Activated CD8-positive, alpha-beta memory T cell treated with anti-CD3 and anti-CD28 coated beads, Interleukin-2, amount 10 ng/mL, durations not matched to agents 7 days and 5 days (primary cell): ENCODE measurements at places on chromosomes 2 and 18. TPM values are rescaled to one million over a fixed set of nuclear protein-coding genes. Genes with fewer than 3 reads are reported as not detected.

Gene TCF7L1
- total RNA-seq, result not detected

Gene SIX2
- total RNA-seq, result not detected

- no peaks in the 10 kb centered on the region for H3K27me3 ChIP-seq
- peak overlapping the region; percentile 80 for H3K4me3 ChIP-seq
- H3K27ac ChIP-seq, result peak overlapping the region; percentile 86
- peaks cover 52% of the 10 kb centered on the region for H3K36me3 ChIP-seq
- DNase-seq, result no peak
These were observed 70.7 kb downstream of the CDC42EP3 start for GRCh38 chr2:37600735-37601134.

DNA sequence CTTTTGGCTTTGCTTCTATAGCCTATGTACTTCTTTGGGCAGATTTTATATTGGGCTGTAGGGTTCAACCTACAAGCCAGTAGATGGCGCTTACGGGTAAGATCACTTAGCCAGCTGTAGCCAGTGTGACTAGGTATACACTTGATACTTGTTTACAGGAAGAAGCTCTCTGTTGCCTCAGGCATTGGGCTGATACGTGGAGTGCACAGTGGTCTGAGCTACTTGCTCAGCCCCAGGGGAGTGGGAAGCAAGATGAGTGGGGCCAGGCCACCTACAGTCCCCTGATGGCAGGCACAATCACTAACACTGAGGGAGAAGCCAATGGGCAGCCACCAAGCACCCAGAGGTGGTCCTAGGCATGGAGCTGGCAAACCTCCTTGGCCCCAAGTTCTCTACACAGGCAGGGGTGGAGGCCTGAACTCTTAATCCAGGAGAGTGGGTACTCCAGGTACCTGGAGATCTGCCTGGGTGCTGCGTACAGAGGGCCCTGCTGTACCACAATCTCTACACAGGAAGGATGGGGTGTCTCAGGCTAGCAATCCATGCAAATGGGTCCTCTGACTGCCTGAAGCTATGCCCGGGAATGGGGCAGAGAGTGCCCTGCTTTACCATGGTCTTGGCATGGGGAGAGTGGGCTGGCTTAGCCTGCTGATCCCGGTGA lies 122.2 kb downstream of the NCOA1 start:
- H3K4me1 ChIP-seq, result peaks cover 13% of the 10 kb centered on the region
- peak overlapping the region; percentile 85 for H3K27ac ChIP-seq
- H3K36me3 ChIP-seq, result peaks cover 9% of the 10 kb centered on the region
- H3K27me3 ChIP-seq, result no peaks in the 10 kb centered on the region

DNA sequence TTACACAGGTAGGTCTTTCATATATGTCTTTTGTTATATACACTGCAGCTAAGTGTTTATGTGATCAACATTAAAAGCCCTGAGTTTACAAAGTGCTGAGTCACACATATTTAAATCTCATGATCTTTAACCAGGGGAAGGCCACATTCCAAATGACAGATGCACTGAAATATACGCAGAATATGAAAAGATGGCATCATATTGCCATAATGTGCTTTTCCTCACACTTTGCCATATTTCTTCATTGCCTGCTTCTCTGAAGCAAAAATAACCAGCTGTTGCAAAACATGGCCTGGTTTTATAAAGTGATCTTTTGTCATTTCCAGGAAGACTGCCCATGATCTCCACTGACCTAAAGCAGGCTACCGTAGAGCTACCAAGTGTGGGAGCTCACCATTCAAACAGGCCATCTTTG lies 93.5 kb upstream of the MAPRE2 start:
- no peaks in the 10 kb centered on the region for H3K4me1 ChIP-seq
- DNase-seq, result no peak
- H3K36me3 ChIP-seq, result no peaks in the 10 kb centered on the region
- H3K4me3 ChIP-seq, result no peak overlapping the region

Gene SPC25
- total RNA-seq, result 40.1 TPM

Gene COLEC11
- 0.32 TPM for total RNA-seq

DNA sequence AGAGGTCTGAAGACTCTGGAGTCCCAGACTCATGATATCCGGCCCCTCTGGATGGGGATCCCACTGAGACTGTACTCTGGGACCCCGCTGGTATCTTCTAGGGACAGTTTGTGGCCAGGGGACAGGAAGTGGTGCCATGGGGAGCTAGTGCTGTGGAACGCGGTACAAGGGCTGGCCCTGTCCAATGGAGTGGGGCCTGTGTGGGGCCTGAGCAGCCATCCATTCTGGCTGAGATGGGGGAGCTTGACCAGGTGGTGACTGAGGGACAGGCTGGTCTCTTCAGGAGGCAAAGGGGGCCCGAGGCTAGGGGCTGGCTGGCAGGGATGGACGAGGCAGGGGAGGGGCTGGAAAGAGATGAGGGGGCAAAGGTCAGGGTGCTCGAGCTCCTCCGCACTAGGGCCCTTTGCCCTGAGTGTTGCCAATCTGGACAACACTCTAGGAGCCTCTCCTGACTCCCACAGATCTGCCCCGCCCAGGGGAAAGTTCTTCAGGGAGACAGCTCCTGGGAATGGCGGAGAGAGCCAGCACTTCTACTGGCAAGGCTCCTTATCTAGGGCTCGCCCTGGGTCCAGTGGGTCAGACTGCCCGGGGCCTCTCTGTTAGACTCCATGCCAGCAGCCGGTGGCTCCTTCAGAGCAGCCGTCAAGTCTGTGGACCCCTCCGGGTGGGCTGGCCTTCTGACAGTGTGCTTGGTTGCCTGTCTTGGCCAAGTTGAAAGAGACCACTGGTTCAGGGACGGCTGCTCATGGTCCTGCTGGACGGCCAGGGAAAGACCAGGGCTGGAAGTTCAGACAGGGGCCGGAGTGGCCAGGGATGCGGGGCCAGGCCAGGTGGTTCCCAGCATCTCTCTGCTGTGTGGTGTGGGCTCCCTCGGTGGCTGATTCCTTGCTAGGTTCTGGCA lies 12.3 kb downstream of the MALL start:
- H3K36me3 ChIP-seq, result no peaks in the 10 kb centered on the region
- DNase-seq, result no peak
- H3K4me1 ChIP-seq, result peaks cover 5% of the 10 kb centered on the region
- no peak overlapping the region for H3K4me3 ChIP-seq
- H3K27me3 ChIP-seq, result peaks cover 23% of the 10 kb centered on the region

- peaks cover 19% of the 10 kb centered on the region for H3K27me3 ChIP-seq
- DNase-seq, result no peak
These were observed 13.2 kb upstream of the DES start for GRCh38 chr2:219404954-219405353.

Gene RFX8
- 2.3 TPM for total RNA-seq

DNA sequence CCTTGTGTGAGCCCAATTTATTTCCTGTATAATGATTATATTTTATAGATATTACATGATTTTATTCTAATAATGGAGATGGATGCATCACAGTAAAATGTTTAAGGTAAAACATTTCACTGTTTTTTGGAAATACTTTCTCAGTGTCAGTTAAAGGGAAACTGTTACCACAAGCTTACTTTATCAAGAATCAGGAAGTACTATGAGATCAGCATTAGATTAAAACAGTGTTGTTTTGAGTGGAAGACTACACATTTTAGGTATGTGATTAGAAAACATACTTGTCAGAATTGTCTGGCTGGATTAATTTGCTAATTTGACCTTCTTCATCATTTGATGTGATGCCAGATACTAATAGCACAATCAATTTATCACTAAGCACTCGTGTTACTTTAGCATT lies at the start of gene HRH4:
Gene HRH4 (plus strand): TSS at position 250 of the 400 bp plus-strand sequence. CDS start 92 bp downstream, at position 342.
- H3K27me3 ChIP-seq, result no peaks in the 10 kb centered on the region
- no peak within 1 kb of the TSS for H3K27ac ChIP-seq

DNA sequence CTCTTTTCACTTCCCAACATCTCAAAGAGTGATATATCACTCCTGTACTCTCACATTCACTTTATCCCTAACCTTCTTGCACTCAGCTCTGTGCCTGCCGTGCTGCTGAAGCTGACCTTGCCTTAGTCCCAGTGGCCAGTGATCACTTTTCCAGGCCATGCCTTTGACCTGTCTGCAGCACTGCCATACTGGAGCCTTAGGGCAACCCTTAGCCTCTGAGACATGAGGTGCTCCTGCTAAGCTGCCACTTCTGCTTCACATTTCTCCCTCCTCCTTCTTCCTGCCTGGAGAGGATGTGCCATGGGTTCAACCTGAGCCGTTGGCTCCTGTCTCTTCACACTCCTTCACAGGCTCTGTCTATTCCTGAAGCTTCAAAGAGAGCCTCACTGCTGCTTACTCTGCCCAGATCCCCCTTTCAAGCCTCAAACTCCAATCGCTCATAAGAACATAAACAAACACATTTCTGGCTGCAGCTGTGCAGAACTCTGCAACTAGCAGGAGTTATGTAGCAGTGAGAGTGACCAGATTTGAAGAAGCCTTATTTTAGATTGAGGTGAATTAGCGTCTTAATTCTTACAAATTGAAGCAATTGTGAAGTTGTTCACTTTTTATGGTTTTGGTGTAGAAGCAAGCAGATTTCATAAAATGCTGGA lies 716.2 kb upstream of the FANCL start:
- H3K27me3 ChIP-seq, result no peaks in the 10 kb centered on the region
- no peak for DNase-seq
- no peaks in the 10 kb centered on the region for H3K36me3 ChIP-seq
- H3K4me3 ChIP-seq, result no peak overlapping the region
- no peaks in the 10 kb centered on the region for H3K4me1 ChIP-seq

- no peaks in the 10 kb centered on the region for H3K4me1 ChIP-seq
- no peaks in the 10 kb centered on the region for H3K36me3 ChIP-seq
- H3K27me3 ChIP-seq, result peaks cover 2% of the 10 kb centered on the region
- DNase-seq, result no peak
- no peak overlapping the region for H3K4me3 ChIP-seq
These were observed 143.9 kb downstream of the SS18 start for GRCh38 chr18:25946540-25946939.

DNA sequence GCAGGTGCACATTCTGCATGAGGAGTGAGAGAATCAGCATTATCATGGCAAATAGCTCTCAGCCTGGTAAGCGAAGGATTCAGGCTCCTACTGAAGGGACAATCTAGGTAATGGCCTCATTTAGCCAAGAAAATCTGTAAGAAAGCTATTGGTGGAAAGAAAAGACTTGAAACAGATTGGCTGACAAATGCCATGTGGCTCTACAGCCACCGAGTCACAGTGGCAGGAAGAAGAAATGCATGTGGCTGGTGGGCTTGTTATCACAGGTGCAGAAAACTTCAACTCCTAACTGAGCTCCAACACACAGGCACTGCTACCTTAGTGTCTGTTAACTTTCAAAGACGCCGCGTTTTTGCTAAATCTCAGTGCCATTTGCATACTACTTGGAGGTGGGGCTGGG lies 60.6 kb upstream of the REV1 start:
- no peaks in the 10 kb centered on the region for H3K36me3 ChIP-seq
- DNase-seq, result no peak
- no peak overlapping the region for H3K4me3 ChIP-seq
- no peaks in the 10 kb centered on the region for H3K4me1 ChIP-seq
- H3K27me3 ChIP-seq, result peaks cover 20% of the 10 kb centered on the region

DNA sequence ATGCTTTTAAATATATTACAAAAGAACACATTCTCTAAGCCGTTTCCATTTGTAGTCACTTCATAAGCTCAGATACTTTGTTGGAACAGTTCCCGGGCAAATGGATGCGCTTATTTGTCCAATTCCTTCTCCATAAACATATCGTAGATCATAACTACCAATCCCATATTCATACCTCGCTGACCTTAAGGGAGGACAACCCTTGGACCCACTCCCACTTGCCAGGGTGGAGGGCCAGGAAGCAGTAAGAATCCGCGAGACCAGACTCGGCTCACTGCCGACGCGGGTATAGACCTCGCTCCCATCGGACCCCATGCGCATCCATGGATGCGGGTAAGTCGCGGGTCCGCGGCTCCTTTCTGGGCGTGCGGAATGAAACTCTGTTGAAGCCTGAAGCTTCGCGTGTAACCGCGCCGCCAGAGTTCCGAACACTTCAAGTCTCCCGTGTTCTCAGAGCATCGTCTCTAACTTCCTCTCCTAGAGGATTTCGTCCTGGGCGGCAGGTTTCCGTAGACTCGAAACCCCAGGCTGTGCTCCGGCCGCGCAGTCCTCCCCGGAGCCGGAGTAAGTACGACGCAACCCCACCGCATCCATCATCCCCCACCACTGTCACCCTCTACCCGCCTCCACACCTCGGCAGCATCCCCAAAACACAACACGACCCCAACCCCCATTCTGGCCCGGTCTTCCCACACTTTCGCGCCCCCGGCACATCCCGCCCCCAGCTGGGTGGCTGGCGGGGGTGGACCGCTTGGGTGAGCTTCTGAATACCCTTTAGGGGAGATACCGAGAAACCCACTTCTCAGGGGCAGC lies 1.1 kb downstream of the DSC3 start:
- no peak overlapping the region for H3K4me3 ChIP-seq
- no peak for DNase-seq
- peaks cover 32% of the 10 kb centered on the region for H3K27me3 ChIP-seq
- peaks cover 8% of the 10 kb centered on the region for H3K36me3 ChIP-seq
- peak overlapping the region; percentile 52 for H3K27ac ChIP-seq
- no peaks in the 10 kb centered on the region for H3K4me1 ChIP-seq

DNA sequence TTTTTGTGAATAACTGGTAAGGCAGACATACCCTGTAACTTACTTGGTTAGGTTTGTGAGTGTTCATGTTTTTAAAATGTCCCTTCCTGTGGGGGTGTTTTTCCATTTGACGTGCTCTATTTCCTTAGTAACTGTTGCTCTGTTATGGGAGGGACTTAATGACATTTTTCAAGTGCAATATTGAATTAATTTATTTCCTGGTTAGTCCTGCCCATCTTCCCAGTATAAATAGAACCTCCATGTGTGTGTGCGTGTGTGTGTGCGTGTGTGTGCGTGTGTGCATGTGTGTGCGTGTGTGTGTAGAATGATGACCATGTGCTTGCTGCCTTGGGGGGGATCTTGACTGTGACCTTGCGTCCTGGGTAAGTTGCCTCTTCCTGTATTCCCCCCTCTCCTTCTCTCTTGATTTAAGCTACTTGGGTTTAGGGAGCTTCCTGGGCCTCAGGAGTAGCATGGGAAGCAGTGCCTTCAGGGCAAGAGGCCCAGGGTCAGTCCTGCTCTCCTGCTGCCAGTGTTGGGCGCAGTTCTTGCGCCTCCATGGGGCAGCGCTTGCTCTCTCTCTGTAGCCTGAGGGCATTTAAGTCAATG lies 163.9 kb downstream of the LDLRAD4 start:
- no peaks in the 10 kb centered on the region for H3K27me3 ChIP-seq
- H3K4me3 ChIP-seq, result peak overlapping the region; percentile 69
- H3K36me3 ChIP-seq, result no peaks in the 10 kb centered on the region
- no peak for DNase-seq

GRCh38 chr2:219527076-219527394 lies 12.8 kb downstream of the ASIC4 start:
- peaks cover 74% of the 10 kb centered on the region for H3K27me3 ChIP-seq
- H3K36me3 ChIP-seq, result no peaks in the 10 kb centered on the region
- no peak for DNase-seq
- no peak overlapping the region for H3K4me3 ChIP-seq
- peaks cover 1% of the 10 kb centered on the region for H3K4me1 ChIP-seq

DNA sequence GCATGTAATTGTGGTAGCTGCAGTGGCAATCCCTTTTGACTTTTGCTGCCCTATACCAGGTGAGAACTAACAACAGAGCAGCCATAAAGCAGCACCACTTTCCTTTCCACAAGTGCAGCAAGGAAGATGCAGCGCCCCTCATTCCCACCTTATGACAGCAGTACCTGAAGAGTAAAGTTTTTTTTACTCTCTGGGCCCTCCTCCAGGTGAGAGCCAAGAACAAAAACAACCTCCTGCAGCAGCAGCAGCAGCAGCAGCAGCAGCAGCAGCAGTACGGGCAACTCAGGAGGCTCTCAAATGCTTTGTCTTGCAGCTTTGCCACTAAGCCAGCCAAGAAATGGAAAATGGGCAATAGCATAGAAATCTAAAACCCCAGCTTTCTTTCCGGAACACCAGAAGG lies 397.5 kb downstream of the FIGN start:
- H3K4me1 ChIP-seq, result no peaks in the 10 kb centered on the region
- H3K4me3 ChIP-seq, result no peak overlapping the region
- no peaks in the 10 kb centered on the region for H3K27me3 ChIP-seq
- DNase-seq, result no peak

Gene BOK
- total RNA-seq, result not detected
